ENCODE measurements at places on chromosomes 7 and 10.

GRCh38 chr7:135117096-135117495, 30.8 kb upstream of the TMEM140 start:
- DNase-seq, result no peak

DNA sequence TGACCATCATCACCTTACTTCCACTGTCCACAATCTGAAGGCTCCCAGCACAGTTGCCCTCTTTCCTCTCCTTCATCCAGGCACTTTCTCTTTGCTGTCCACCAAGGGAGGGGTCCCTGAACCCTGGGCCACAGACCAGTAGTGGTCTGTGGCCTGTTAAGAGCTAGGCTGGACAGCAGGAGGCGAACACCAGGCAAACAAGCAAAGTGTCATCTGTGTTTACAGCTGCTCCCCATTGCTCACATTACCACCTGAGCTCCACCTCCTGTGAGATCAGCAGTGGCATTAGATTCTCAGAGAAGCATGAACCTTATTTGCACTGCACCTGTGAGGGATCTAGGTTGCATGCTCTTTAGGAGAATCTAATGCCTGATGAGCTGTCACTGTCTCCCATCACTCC, 27.7 kb downstream of the FZD1 start:
- no peak for DNase-seq

DNA sequence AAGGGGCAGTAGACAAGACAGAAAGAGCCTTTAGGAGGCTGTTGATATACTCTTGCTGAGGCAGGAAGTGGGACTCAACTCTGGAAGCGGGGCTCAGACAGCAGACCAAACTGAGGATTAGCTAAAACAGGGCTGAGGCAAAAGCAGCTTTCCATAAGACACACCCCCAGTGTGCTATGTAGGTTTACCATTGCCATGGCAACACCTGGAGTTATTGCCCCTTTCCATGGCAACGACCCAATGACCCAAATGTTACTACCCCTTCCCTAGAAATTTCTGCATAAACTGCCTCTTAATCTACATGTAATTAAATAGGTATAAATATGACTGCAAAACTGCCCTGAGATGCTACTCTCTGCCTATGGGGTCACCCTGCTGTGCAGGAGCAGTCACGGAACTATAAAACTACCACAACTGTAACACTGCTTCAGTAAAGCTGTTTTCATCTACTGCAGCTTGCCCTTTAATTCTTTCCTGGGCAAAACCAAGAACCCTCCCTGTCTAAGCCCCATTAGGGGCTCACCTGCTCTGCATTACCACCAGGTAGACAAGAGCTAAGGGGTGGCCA, 348.4 kb upstream of the PODXL start:
- no peak for DNase-seq

DNA sequence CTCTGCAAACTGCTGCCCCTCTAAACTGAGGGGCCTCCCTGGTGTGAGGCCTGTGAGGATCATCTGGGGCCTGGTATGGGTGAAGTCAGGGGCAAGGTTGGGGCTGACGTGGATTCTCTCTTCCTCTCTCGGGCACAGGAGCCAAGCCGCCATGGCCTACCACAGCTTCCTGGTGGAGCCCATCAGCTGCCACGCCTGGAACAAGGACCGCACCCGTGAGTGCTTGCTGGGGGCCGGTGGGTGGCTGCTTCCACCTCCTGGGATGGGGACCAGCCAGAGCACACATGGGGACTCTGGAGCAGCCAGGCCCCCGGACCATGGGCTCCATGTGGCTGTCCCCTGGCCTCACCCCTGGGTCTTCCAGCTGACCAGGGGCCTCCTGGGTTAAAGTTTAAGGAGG, 11.0 kb downstream of the ARPC1B start:
- no peak for DNase-seq
